ENCODE measurements at places on chromosomes 6 and 20.

GRCh38 chr20:58133020-58133808 is 95.2 kb downstream of the ANKRD60 start:
- DNase-seq: no peak

- no peak for DNase-seq
Measured at GRCh38 chr6:12097791-12098190, 85.7 kb downstream of the HIVEP1 start.

DNA sequence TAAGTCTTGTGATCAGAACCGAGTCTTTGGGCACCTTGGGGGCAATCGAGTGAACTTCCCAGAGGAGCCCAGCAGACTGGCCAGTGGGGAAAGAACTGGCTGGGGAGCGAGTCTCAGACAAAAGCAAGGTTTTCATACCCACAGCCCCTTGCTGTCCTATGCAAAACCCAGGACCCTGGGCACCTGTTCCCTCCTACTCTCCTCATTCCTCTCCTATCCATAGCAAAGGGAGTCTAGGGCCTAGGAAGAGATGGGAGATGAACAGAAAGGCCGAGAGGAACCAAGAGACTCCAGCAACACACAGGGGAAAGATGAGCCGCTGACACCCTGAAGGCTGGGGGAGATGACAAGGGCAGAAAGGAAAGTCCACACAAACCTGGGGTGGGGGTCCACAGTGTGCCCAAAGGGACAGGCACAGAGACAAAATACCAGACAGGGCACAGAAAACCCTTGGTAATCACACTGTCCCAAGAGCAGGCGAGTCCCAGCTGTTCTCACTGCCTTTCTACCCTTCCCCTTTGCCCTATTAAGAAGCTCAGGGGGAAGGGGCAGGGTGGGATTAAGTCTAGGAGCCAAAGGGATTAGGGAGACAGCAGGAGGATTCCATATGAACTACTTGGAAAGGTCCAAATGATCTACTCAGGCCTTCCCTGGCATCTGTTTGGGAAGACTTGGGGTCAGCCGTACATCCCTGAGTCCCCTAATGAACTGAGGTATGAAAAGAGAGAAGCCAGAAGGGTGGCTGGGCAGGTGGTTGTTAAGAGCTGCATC is 6.5 kb downstream of the PPP1R18 start:
- DNase-seq: no peak

GRCh38 chr6:2920671-2921112 is 17.6 kb upstream of the SERPINB9 start:
- no peak for DNase-seq

GRCh38 chr6:31399589-31400466 is 3.6 kb upstream of the MICA start:
- DNase-seq: peak; percentile 31

- DNase-seq: no peak
Measured at GRCh38 chr6:79665725-79666551, 34.8 kb downstream of the SH3BGRL2 start.

DNA sequence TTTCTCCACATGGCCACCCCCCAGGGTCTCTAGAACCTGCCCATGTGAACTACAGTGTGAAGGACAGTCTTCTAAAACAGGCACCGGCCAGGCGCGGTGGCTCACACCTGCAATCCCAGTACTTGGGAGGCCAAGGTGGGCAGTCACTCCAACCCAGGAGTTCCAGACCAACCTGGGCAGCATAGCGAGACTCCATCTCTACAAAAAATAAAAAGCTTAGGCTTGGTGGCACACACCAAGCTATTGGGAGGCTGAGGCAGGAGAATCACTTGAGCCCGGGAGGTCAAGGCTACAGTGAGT is 13.7 kb downstream of the ACSS1 start:
- DNase-seq: no peak

GRCh38 chr6:52333840-52334200 is 28.1 kb upstream of the PAQR8 start:
- no peak for DNase-seq

DNA sequence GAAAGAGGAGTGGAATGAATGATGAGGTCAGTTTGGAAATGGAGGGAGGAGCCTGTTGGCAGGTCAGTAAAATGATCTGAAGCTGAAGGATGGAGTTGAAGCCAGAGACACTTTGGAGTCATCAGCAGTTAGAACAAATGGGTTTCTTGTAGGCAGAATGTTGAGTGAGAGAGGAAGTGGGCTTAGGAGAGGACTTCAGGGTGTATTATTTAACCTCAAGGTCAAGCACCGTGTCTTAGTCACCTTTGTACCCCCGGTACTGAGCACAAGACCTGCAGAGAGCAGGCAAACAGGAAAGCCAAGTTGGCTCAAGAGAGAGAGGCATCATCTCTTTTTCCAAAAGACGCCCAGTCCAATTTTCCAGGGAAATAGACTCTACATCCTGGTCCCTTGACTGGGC is 23.3 kb downstream of the C20orf173 start:
- no peak for DNase-seq

DNA sequence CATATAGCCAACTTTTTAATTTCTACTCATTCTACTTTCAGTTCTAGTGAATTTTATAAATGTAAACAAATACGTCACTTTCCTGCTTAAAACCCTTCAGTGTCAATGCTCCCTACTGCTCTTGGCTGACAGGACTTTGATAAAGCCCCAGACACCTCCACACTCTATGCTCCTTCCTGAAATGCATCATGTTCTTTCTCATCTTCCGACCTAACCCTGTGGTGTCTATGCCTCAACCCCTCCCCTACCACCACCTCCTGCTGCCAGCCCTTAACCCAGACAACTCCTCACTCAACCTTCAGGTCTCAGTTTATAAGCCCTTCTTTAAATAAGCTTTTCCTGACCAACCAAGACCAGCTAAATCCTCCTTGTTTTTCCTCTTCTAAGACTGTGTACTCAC is 19.1 kb downstream of the TLDC2 start:
- DNase-seq: no peak

DNA sequence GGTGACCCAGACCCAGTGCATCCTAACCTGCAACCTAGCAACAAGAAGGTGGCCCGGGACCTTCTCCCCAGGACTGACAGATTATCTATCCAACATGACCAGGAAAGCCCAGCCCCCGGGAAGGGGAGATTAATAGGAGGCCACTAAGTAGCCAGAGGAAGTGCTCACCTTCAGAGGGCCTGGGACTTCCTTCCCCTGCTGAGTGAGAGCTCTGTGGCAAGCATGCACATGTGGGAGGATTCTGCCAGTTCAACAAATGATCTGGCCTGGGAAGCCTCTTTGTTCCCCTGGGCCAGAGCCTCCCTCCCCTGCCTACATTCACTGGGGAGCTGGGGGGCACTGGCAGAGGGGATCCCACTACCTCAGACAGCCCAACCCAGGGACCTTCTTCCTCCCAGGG is 39.6 kb downstream of the SHLD1 start:
- no peak for DNase-seq

- DNase-seq: no peak
Measured at GRCh38 chr6:108068618-108069017, 5.9 kb downstream of the OSTM1 start.

DNA sequence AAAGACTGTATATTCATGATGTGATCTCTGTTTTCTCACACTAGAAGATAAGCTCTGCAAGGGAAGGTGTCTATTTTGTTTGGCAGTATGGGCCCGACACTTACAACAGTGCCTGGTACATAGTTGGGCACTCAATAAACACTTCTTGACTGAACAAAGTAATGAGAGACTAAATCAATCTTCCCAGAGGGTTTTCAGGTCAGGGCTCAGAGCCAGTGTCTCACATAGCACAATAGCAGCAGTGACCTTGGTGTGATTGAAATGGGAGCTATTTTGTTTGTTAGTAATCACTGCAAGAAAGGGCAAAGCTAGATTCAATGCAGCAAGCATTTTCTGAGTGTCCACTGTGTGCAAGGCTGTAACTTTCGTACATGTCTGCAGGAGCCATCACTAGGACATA is 26.4 kb upstream of the GCM1 start:
- DNase-seq: no peak

DNA sequence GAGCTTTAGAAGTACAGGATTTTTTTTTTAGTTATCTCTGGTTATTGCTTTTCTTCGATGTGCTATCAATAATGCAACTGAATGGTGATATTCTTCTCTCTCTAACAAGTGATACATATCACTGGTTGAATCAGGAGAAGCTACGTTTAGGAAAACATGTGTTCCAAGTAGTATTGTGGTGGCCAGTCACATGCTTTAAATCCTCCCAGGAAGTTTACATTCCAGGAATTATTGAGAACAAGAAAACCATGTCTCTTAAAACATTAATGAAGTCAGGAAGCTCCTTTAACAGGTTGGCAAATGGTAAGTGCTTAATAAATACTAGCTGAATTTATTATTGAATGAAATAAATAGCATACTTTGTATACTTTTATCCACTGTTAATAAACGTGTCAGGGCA is 371.1 kb downstream of the BCKDHB start:
- no peak for DNase-seq

- no peak for DNase-seq
Measured at GRCh38 chr20:32470025-32470861, 112.1 kb downstream of the ASXL1 start.

DNA sequence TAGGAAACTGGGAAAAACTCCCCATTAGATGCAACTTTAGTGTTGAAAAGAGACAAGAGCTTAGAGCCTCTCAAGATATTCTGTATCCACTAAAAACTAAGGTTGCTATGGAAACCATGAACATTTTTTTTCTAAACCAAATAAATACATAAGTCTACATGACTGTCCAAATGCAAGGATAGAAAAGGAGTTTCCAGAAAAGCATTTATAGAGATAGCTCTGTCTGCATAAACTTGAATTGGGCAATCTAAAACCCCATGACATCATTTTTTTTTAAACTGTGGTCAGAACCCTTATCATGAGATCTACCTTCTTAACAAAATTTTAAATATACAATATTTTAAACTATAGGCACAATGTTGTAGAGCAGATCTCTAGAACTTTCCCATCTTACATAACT is 36.4 kb upstream of the FAM83B start:
- DNase-seq: no peak

DNA sequence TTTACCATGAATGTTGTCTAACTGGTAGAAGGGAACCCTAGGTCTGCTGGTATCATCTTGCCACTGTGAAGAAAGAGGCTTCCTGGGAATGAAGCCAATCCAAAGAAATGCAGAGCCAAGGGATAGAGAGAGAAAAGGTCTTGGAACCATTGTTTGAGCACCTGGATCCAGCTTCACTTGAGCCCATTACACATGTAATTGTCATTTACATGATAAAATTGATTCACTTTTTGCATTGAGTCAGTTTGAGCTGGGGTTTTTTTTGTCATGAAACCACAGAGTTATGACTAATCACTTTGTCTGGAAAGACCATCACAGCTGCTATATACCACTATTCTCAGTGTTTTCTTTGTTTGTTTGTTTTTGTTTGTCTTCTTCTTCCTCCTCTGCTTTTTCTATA is 112.3 kb downstream of the CBLN4 start:
- DNase-seq: no peak

- DNase-seq: no peak
Measured at GRCh38 chr6:145818796-145819195, 4.2 kb upstream of the FBXO30 start.

- DNase-seq: no peak
Measured at GRCh38 chr6:55286824-55287223, 40.4 kb upstream of the GFRAL start.

GRCh38 chr6:14425805-14426204 is 308.2 kb downstream of the CD83 start:
- no peak for DNase-seq

DNA sequence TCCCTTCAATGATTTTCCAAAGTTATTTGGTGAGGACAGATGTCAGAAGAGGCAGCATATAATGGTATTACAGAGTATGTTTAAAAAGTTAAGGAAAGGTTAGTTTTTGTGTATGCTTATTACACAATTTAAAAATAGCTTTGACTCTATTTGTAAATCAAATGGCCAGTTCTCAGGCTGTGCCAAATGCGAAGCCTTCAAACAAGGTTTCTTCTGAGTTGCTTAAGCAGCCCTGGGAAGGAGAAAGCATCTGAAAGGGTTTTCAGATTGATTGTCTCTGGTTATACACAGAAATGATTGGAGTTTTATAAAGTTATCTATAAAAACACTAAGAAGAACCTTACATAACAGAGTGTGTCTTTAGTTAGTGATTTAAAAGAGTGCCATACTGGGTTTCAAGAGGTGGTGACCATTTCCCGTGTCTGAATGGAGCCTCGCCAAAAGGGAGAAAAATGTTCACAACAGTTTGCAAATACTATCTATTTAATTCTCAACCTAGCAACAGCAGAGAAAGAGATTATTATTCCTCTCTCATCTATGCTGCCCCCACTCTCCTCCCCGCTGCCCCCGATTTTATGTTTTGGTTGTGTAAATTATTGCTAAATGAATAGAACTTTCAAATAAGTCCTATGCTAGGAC is 16.7 kb downstream of the CD109 start:
- DNase-seq: no peak

DNA sequence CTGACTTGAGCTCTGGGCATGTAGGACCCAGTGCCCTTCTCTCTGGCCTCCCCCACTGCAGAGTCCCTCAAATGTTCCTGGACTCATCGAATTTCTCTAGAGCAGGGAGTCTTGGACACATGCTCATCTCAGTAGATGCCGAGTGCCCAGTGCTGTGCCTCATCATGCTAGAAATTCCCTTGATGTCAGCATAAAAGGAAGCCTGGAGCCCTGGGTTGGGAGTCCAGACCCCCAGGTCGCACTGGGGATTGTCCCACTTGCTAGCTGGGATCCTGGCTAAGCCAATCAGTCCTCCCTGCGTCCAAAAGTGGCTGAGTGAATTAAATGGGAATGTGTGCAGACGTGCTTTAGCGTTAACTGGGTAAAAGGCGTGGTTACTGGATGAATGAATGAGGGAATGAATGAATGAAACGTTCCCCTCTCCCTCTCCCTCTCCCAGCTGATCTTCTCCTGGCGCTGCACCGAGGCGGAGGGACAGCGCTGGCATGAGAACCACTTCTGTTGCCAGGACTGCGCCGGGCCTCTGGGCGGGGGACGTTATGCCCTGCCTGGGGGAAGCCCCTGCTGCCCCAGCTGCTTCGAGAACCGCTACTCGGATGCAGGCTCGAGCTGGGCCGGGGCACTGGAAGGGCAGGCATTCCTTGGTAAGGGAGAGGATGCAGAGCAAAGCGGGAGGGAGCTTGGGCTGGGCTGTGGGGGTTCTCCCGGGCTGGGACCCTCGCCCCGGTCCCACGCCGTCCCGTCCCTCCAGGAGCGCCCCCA is 1.6 kb upstream of the TOMM6 start:
- DNase-seq: no peak

DNA sequence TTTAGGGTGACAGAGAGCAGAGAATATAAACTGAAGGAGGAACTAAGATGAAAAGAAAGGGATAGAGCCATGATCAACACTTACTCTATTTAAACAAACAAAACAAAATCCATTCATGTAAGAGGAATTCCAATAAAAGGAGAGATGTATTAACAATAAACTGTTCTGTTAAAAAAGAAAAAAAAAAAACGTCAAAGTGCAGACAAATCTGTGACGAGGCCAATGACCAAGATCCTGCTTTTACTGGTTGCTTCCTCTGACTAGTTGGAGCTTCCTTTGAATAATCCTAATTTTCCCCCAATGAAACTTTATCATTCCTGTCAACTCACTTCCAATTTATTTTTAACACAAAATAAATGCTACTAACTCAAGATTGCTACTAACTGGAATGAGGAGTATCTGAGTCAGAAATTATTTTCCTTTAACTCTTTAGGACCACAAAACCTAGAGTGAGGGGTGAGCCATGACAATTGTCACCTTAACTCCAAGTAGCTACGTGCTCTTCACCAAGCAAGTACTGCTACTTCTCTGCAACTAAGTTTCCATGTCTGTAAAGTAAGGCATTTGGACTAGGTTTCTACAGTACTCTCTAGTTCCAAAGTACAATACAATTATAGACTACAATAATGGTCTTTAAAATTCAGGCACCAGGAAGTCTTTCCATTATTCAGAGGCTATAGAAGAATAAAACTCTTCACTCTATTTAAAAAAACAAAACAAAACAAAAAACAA is 152.0 kb downstream of the PTPRK start:
- no peak for DNase-seq

GRCh38 chr20:50721881-50722281 is 9.5 kb upstream of the PARD6B start:
- DNase-seq: no peak

All from activated CD8-positive, alpha-beta memory T cell treated with anti-CD3 and anti-CD28 coated beads for 4 hours (primary cell).